ENCODE measurements at places on chromosomes 4 and X.

GRCh38 chr4:176185051-176185450 lies 10.3 kb downstream of the SPATA4 start:
- no peak for DNase-seq

DNA sequence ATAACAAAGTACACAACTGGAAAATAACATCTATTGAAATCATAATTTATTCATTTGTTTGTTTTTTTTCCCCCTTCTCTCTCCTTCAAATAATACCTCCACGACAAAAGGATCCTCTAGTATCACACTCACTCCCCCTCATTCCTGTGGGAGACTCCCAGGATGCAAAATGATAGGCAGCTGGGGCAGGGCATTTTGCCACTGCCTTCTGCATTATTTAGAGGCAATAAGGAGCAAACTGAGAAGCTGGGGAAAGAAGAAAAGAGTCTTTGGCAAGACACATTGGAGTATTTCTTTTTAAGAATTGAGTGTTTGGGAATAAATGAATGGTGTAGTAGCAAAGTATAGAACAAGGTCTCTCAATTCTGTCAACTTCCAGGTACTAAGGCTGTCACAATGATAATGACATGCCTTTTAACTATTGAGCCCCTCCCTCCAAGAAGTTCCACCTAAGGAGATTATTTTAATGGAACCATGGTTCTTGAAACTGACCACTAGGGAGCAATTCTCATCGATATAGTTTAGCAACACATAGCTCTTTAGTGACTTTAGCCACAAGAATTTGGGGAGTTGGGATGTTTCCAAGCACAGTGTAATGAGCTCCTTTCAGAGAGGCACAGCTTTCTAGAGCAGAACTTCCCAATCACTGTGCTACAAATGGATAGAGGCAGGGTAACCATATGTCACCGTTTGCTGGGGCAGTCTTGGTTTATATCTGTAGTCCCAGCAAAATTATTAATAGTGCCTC lies 303.3 kb downstream of the FRMPD4 start:
- DNase-seq = no peak

- no peak for DNase-seq
Observed at GRCh38 chr4:160592258-160592657, 1489.4 kb downstream of the RAPGEF2 start.

DNA sequence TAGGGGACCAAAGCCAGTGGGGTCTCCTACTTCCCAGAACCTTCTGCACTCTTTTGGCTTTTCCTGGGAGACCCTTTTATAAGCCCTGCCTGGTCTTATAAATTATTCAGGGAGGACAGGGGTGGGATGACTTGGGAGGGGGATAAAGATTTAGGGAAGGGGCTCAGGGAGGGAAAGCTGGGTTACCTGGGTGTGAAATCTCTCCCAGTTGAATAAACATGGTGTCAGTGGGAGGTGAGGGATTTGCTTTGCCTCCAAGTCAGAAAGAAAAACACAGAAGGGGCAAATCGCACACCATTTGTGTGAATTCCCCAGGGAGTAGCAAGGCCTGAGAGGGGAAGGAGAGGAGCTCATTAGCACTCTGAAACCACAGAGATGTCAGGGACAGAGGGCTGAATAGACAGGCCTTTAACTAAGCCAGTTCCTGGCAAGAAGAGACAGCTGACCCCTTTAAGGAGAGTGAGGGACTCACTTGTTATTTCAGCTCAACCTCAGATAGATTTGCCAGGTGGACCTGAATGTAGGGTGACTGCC lies at the start of gene RIPPLY1:
TSS of gene RIPPLY1 (minus strand) at position 51 of the 534 bp plus-strand sequence. CDS start 54 bp downstream, outside the sequence.
- DNase-seq = no peak

DNA sequence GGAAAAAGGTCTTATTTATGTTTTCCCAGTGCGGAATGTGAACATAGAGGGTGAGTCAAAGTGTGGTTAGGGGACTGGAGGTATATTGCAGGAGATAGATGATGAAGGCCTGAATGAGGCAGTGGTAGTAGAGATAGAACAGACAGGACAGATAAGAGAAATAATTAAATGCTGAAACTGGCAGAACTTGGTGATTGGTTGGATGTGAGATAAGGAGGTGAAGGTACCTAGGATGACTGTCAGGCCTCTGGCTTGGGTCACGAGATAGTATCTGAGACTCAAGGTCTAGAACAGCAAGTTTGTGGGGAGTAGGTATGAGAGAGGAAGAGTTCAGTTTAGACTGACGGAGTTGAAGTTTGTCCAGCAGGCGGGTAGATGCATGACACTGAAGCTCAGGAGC lies 3.5 kb downstream of the MND1 start:
- DNase-seq = no peak

- DNase-seq = no peak
Observed at GRCh38 chrX:39473812-39474211, 623.9 kb downstream of the BCOR start.

DNA sequence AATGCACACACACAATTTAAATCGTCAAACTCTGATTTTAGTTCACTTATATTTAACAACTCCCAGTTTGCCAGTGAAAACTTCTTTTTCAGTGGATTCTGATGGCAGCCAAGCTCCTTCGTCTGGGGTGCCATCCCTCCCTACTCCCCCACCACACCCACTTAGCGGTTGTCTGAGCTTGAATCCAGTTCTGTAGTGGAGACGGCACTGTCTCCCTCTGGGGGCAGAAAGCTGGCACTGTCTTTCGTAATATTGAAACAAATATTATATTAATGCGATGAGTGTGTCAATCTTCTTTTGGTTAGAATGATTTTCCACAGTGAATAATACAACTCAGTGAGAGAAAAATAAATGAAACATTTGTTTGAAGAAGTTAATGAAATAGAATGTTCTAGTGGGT lies 5.4 kb downstream of the MEPE start:
- DNase-seq = no peak

DNA sequence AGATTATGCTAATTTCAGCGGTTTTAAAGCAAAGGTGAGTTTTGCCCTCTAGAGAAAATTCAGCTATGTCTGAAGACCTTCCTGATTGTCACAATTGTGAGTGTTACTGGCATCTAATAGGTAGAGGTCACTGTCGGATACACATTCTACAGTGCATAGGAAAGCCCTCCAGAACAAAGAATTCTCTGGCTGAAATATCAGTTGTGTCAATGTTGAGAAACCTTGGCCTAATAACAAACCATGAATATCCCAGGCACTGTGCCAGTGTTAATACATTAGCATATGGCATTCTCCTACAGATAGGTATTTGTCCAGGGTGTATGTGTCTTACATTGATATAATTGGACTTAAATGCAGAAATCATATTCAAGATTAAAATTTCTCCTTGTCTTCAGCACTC lies 294.3 kb downstream of the FSTL5 start:
- DNase-seq = no peak

- no peak for DNase-seq
Observed at GRCh38 chr4:149897783-149898182, 82.1 kb upstream of the IQCM start.

- DNase-seq = no peak
Observed at GRCh38 chrX:28988246-28988645, 401.0 kb downstream of the IL1RAPL1 start.

DNA sequence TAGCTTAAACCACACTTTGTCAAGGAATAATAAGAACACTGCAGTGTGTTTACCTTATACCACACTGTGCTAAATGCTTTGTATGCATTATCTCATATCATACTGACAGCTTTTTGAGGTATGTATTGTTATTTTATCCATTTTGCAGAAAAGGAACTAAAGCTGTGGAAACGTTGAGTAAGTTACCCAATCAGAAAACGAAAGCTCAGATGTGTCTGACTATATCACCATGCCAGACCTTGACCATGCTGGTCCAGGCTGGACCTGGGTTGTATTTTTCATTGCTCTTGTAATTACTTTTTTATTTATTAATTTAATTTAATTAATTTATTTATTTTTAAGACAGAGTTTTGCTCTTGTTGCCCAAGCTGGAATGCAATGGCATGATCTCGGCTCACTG lies 2.1 kb downstream of the HSD17B11 start:
- DNase-seq = no peak

All from C1 segment of cervical spinal cord (tissue), 14 donors.